Panc1 (cell line): ENCODE measurements at places on chromosomes 5 and 9. TPM values are rescaled to one million over a fixed set of nuclear protein-coding genes. Genes with fewer than 3 reads are reported as not detected.

DNA sequence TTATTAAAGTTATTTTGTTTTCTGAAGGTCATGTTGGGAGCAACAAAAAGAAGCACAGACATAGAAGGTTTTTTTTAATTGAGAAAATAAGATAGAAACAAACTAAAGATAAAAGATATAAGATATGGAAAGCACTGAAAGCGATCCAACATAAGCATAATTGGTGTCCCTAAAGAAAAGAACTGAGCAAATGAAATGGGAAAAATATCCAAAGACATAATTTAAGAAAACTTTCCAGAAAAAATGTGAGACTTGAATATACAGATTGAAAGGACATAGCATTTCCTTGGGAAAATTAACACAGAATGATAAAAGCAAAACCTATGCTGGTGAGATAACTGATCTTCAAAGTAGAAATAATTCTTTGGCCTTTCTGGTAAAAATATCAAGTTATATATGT is 289.3 kb downstream of the KIAA0825 start:
- DNase-seq, result no peak

- no peak for DNase-seq
Observed at GRCh38 chr9:136011703-136012496, 50.7 kb upstream of the UBAC1 start.

- DNase-seq, result no peak
Observed at GRCh38 chr5:7207979-7208378, 188.0 kb upstream of the ADCY2 start.

DNA sequence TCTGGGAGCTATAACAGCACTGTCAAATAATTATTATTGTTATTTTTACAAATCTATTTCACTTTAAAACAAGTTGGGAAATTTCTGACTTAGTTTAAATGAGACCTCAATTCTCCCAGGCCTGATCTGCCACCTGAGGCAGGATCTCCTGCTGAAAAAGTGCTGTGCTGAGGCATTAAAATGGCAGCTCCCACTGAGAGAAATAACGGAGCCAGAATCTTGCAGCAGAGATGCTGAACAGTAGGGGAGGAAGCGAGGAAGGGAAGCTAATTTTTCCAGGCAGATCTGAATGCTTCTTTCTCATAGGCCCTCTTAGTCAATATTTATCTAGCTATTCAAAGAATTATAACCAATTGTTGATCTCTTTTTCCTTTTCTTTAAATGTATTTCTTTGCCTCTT is 196.3 kb downstream of the ZNF462 start:
- DNase-seq, result no peak

- DNase-seq, result no peak
Observed at GRCh38 chr5:51599587-51599986, 216.3 kb downstream of the ISL1 start.

CHSY3 gene
- not detected for total RNA-seq

ROR2 gene
- total RNA-seq, result 5.9 TPM

BHMT2 gene
- total RNA-seq, result not detected

CDC20B gene
- 0.08 TPM for total RNA-seq
